CD8-positive, alpha-beta memory T cell (primary cell): ENCODE measurements at places on chromosomes 11 and 22. TPM values are rescaled to one million over a fixed set of nuclear protein-coding genes. Genes with fewer than 3 reads are reported as not detected.

DNA sequence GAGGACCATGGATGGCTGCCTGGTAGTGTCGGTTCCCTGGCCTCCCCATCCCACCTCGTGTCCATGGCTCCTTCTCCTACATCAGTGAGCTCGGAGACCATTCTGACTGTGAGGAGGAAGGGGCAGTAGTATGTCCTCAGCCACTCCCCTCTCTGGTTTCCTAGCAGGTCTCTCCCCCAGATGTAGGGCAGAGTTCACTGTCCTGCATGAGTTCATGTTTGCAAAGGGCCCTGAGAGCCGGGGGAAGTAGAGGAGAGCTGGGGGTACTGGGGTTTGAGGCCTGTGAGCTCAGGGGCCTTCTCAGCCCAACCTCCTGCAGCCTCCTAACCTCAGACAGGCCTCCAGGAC lies 18.4 kb upstream of the ST3GAL4 start:
- DNase-seq: no peak

The MAP6 gene
- 0.07 TPM for total RNA-seq

DNA sequence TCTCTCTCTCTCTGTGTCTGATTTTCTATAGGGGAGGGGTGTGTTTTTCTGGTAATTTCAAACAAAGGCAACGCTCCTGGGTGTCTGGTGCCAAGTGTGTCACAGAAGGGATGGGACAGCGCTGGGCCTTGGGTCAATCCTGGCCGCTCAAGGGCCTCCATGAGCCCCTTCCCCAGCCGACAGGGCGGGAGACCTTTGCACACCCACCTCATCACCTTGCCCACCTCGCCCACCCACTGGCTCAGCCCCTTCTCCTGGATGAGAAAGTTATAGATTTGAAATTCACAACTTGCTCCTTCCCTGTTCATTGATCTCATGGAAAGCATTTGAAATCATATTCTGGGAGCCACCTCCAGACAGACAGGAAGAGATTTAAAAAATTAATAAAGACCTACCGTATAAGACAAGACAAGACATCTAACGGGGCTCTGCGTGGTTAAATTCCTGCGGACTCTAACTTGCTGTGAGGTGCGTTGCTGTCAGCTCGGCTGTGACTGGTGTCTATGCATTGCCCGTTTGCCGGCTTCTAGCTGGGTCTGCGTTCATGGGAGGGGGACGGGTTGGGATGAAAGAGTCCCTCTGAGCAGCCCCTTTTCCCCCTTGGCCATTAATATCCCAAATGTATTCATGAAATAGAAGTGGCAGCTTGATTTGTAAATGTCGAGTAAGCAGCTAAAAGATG lies 27.0 kb downstream of the MPPED1 start:
- DNase-seq: no peak

DNA sequence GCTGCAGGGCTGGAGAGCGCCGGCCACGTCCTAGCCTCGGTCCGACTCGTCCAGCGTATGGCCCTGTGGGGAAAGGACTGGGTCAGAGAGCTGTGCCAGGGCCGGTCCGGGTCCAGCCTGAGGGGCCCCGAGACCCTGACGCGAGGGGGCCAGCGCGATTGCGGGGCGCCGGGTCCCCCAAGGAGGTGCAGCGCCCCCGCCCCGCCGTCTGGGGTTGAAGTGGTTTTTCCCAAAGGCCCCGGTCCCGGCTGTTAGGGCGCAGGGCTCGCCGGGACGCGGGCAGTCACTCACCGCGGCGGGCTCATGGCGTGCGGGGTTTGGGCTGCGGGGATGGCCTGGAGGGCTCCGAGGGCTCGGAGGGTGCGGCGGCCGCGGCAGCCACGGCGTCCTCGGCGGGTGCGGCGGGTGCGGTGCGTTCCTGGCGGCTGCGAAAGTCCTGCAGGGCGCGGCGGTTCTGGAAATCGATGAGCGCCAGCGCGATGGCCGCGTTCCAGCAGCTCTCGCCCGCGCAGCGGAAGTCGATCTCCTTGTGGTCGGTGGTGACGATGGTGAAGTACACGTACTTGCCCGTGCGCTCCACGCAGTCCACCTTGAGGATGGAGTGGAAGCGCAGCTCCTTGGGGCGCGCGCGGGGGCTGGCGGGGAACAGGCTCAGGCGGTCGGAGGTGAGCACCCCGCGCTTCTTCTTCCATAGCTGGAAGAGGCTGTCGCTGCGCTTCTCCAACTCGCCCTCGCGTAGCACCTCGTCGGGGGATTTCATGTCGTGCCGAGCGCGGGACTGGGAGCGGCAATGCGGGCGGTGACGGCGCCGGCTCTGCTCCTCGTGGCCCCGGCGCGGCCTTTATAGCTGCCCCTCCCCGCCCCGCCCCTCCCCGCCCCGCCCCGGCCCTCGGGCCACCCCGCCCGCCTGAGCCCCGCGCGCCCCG lies at the start of gene PHLDA2:
PHLDA2 (minus strand) TSS at position 816 of the 926 bp plus-strand sequence; CDS start at position 760, 56 bp downstream.
- peak; percentile 64 for DNase-seq

DNA sequence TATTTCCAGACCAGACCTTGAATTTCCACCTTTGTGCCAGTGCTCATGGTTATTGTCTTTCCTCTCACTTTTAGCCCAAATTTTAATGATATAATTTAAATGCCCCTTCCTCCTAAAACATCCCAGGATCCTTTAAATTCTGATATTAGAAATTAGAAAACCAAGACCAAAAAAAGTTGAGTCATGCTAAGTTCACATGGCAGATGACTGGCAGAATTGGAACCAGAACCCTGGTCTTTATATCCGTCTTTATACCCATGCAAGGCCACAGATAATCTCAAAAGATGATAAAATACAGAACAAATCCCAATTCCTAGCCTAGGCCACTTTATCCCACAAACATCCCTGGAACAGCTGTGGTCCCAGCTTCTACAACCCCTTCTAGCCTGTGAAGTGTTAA lies 26.5 kb downstream of the ADORA2A start:
- DNase-seq: no peak

- no peak for DNase-seq
These were observed 566.1 kb downstream of the BRD1 start for GRCh38 chr22:49261616-49262015.

The ZNF280B gene
- total RNA-seq: 3.2 TPM

The CSRP3 gene
- total RNA-seq: not detected

The SHISAL1 gene
- not detected for total RNA-seq

The ZNF214 gene
- not detected for total RNA-seq

- DNase-seq: no peak
These were observed 50.4 kb downstream of the ANO1 start for GRCh38 chr11:70128435-70128906.
